ENCODE measurements at places on chromosomes 7 and 10. TPM values are rescaled to one million over a fixed set of nuclear protein-coding genes. Genes with fewer than 3 reads are reported as not detected.

- DNase-seq, result no peak
These were observed 2.6 kb upstream of the SEC31B start for GRCh38 chr10:100522107-100522801.

- DNase-seq, result no peak
These were observed 223.8 kb upstream of the KAT6B start for GRCh38 chr10:74602576-74602975.

- no peak for DNase-seq
These were observed 36.2 kb upstream of the DUSP5 start for GRCh38 chr10:110461530-110461929.

DNA sequence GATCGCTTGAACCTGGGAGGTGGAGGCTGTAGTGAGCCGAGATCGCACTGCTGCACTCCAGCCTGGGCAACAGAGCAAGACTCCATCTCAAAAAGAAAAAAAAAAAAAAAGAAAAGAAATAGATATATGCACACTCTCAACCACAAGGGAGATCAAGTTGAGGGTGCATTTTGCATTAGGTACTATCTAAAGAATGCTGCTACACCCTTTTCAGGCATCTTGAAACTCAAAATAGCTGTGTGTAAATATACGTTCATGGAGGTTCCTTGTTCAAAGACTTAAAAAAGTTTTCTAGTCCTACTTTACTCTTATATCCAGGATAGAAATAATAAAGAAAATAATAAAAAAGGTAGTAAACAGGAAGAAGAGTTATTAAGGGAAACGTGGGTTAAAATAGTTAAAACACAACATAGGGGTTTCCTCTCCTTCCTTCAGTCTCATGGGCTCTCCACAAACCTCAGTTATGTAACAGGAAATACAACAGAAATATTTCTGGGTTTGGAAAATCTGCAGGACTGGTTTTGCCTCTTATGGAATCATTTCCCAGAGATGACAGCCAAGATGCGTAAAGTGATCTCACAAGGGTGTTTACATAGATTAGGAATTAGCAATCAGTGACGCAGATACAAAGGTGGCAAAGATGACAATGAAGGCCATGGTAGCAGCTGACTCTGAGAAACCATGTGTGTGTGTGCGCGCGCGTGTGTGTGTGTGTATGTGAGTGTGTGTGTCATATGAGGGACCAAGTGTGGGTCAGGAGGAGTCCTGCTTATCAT, 15.1 kb downstream of the STEAP4 start:
- DNase-seq, result no peak

HOXA13 gene
- not detected for total RNA-seq

- no peak for DNase-seq
These were observed 240.8 kb downstream of the FGFR2 start for GRCh38 chr10:121357401-121357800.

- no peak for DNase-seq
These were observed 145.0 kb downstream of the ELFN1 start for GRCh38 chr7:1815051-1815481.

GRCh38 chr10:113683300-113683699, 3.6 kb downstream of the CASP7 start:
- no peak for DNase-seq

SFTPA1 gene
- total RNA-seq, result not detected

CNTNAP2 gene
- 0.54 TPM for total RNA-seq

- DNase-seq, result no peak
These were observed 9.5 kb upstream of the RAMP3 start for GRCh38 chr7:45147858-45148652.

GRCh38 chr10:61835069-61835945, 66.2 kb upstream of the ARID5B start:
- peak; percentile 62 for DNase-seq

CCDC172 gene
- total RNA-seq, result not detected

GRCh38 chr10:58217612-58218011, 50.1 kb downstream of the IPMK start:
- DNase-seq, result no peak

CREB5 gene
- total RNA-seq, result 20.7 TPM

RBP3 gene
- total RNA-seq, result not detected

DNA sequence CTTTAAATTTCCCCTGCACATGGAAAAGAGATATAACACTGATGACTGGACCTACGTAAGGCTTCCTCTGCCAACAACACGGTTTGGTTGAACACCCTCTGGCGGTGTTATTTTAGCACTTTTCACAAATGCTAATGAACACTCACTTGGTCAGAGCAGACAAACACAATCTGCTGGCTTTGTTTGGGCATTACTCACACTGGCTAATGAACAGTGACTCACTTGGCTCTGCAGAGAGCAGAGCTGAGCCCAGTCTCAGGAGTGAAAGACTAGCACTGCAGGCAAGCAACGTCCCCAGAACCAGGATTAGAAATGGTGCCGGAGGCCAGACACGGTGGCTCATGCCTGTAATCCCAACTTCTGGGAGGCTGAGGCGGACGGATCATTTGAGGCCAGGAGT, 430.8 kb downstream of the PLXNA4 start:
- no peak for DNase-seq

TFEC gene
- total RNA-seq, result 26.4 TPM

DNA sequence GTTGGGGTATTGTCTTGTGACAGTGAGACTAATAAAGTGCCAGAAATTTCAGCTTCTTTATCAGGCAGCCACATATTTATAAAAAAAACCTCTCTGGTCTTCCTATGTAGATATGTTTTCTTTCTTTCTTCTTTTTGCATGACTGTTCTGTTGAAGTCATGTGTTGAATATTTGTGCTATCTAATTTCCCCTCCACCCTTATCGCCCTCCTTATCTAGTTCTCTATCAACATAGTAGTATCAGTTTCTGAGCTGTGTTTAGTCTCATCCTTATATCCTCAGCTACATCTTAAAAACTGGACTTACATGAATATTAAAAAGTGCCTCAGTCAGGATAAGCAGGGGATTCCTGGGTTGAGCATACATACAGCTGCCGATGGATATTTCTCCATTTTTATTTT, 53.9 kb downstream of the SEMA3D start:
- no peak for DNase-seq

GRCh38 chr7:4733936-4734528, 41.4 kb upstream of the AP5Z1 start:
- DNase-seq, result no peak

- no peak for DNase-seq
These were observed 148.1 kb upstream of the GDF10 start for GRCh38 chr10:47151920-47152319.

GRCh38 chr10:62715383-62715782, 89.1 kb upstream of the ADO start:
- no peak for DNase-seq

TAS2R5 gene
- 1.9 TPM for total RNA-seq
